Stimulated activated CD4-positive, alpha-beta T cell treated with anti-CD3 and anti-CD28 coated beads, TNF-alpha, amount 100 ng/mL, for 1 hour (primary cell): ENCODE measurements at places on chromosomes 1 and 21.

DNA sequence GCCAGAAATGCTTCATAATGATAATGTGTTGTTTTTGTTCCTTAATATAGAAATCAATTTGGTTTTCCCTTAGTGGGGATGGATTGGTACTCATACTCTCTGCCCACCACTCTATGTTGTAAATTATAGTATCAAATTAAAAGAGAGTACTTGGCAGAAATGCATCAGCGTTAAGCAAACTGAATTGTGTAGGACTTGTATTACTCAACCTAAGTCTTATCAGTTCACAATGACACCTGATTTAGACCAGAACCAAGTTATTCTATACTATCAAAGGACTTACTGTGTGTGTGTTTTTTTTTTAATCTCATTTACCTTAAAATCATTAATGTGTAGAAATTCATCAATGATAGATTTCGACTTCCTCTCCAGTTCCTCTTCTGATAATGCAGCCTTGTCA, 62.0 kb upstream of the HP1BP3 start:
- DNase-seq = no peak

DNA sequence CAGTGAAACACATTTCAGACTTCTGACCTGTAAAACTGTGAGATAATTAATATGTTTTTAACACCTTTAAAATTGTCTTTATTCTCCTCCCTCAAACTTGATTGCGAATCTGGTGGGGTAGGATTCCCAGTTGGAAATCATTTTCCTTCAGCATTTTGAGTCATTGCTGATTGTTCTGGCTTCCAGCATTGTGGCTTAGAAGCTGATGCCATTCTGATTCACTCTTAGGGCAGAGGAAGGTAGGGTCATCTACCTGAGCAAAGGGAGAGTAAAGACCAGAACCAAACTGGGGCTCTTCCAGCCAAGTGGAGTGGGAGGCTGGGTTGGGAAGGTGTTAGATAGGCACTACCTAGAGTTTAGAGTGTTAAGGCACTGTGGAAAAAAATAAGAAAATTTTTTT, 61.2 kb downstream of the MPZL1 start:
- no peak for DNase-seq

DNA sequence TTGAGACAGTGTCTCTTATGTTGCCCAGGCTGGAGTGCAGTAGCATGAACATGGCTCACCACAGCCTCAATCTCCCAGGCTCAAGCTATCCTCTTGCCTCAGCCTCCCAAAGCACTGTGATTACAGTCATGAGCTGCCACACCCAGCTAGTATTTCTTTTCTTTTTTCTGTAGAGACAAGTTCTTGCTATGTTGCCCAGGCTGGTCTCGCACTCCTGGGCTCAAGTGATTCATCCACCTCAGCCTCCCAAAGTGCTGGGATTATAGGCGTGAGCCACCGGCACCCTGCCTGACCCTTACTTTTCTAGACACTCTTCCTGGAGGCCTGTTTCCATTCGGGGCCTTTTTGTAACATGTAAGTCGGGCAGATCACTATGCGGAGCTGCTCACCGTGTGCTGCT, 30.1 kb upstream of the SRP9 start:
- no peak for DNase-seq

- no peak for DNase-seq
Measured at GRCh38 chr1:14524826-14525636, 73.5 kb upstream of the KAZN start.

GRCh38 chr1:206839006-206839560, 26.3 kb upstream of the IL20 start:
- DNase-seq = no peak

DNA sequence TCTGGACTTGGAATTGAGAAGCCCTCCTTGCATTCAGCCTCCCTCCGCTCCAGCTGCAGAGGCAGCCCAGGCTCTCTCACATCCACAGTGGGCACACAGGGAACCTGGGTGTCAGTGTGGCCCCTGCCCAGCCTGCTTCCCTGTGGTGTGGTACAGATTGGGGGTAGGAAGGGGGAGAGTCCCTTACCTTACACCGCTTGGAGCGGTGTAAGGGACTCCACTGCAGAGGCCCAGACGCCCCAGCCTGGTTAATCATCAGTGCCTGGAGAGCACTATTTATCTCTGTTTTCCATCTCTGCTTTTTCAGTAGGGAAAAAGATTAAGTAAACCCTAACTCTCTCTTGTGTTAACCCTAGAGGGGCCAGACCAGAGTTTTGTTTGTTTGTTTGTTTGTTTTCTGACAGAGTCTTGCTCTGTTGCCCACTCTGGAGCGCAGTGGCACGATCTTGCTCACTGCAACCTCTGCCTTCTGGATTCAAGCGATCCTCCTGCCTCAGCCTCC, 803 bp upstream of the RHBG start:
- DNase-seq = no peak

GRCh38 chr1:171998711-171999110, 157.4 kb downstream of the DNM3 start:
- DNase-seq = no peak

- no peak for DNase-seq
Measured at GRCh38 chr1:147840909-147841308, 61.7 kb upstream of the GJA8 start.
